ENCODE measurements at places on chromosomes 2 and 18.

DNA sequence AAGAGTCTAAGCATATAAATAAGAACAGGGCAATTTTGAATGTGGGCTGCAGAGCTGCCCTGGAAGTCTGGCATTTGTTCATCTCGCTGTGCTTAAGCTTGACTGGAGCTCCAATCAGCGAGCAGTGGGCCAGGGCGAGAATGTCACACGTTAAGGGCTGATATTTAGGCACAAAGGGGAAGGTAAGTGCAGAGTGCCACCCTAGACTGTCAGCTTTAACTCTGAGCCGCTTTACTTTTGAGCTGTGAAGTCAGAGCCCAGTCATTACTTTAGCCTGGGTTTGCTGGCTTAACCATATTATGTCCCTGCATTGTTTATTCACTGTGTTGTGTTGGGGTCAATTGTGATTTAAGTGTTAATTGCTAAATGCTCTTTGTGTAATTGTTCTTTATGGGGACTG is 236.1 kb upstream of the SIX3 start:
- no peak for DNase-seq

DNA sequence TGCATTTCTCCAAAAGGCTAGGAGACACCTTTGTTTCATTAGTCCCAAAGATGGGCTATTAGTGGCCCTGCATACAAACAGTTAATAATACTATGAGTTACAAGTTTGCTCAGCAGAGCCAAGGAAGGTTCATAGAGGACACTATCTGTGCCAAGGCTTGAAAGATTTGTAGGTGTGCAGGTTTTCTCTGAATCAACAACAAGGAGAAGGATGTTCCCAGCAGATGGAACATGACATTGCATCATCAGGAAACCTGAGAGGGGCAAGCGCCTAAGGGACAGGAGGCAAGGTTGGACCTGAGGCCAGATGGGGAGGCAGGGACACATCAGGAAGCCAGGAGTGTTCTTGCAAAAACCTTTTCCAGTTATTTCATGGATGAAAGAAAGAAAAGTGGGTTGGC is 35.4 kb upstream of the STK17B start:
- no peak for DNase-seq

DNA sequence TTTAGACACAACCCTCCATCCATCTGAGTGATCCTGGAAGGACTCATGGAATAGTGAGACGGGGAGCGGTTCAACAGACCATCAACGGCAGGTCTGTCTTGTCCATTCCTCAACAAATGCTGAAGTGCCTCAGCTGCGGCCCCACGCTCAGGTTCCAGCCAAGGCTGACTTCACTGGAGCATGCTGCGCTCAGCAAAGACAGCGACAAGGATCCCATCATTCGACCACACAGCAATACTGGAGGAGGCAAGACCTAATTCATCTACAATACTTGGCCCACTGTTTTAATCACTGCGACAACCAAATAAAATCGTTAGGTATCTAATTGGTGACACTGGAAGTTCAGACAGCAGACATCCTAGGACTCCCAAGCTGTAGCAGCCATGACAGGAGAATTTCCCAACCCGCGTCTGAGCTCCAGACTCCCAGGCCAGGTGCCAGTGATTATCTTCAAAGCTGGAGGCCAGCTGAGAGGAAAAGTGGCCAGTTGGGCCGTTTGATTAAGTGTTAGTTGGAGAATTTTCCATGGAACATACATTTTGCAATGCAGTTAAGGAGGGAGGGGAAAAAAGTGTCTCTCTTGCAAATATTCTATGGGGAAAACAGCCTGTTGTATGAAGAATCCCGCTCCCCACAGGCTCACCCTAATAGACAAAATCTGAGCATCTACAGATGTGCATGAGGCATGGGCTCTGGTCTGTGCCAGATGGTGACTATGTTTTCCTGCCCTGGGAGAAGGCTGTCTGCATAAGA is 92.5 kb upstream of the SLC35G4 start:
- no peak for DNase-seq

DNA sequence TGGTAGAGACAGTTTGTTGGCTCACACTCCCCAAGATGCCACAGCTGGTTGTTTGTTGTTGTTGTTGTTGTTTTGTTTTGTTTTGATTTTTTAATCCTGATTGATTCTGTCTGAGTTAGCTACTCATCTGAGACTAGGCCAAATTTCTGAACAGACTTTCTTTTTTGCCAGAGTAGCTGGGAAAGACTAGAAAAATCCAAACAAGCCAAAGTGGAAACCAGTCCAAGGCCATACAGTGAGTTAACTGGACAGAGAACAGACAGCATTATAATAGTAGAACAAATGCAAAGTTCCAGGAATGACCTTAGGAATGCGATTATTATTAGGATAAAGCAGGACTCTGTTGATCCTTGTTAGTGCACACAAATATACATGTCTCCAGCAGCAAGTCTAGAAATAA is 43.8 kb upstream of the CYP26B1 start:
- DNase-seq: no peak

DNA sequence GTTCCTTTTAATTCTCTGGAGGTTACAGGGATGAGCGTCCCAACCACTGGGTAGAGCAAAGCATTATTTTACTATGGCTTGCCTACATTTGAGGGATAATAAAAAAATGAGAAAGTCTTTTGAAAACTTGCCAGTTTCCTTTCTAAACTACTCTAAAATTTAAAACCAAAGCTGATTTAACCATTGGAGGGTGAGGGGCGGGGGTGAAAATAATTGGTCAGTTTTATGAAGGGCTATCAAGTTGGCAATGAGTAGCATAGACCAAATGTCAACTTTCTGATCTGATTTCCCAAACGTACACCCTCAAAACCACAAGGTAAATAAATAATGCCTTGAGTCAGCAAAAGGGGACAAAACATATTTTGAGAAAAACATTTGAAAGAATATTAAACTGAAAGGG is 85.7 kb upstream of the STK17B start:
- DNase-seq: no peak

DNA sequence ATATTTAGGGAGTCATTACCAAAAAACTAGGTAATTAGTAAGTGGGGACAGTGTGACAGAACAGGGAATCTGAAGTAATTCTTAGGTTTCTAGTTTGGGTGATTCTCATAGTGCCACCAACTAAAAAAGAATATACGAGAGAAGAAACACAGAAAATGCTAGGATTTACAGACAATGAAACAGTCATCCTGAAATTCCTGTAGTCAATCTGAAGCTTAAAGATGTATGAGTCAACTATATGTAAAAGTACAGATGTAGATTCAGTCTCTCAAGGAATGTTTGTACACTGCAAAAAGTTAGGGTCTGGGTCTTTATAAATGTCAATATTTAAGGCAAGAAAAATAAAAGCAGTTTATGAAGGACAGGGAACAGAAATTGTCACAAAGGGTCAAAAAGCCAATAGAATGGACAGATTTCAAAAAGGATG is 107.0 kb downstream of the STRN start:
- DNase-seq: no peak

DNA sequence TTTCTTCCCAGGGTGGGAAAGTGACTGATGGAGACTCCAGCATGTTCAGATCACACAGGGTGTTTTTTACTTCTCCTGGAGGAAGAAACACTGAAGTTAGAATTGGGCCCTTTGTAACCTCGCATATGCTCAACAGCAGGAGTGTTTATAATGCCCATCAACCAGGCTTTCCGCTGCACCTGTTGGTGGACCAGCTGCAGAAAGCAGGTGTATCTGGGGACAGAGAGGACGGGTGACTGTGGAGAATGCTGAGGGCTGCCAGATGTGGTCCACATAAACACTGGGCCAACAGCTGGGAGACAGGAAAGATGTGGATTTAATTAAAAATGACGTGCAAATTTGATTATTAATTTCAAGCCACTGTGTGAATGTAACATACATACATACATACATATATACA is 335.5 kb upstream of the SPRED2 start:
- no peak for DNase-seq

GRCh38 chr2:64492821-64493220 is 31.3 kb upstream of the AFTPH start:
- no peak for DNase-seq

DNA sequence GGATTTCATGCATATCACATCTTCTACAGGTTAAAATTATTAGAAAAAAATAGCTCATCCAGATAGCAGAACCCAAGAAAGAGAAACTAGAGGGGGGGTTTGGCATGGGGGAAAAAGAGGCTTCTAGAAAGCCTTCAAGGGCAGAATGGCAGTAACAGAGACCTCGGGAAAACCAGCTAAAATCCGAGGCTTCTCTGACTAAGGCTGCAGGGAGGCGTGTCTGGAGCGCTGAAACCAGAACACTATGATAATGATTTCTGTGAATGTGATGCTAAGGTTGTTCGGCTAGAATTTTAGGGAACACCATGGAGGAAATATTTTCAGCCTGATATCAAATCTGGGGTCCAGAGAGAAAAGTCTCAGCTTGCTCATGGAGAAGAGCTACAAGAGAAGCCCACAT is 73.0 kb downstream of the ATP8B1 start:
- no peak for DNase-seq

- no peak for DNase-seq
Measured at GRCh38 chr2:211766689-211767088, 771.9 kb downstream of the ERBB4 start.

DNA sequence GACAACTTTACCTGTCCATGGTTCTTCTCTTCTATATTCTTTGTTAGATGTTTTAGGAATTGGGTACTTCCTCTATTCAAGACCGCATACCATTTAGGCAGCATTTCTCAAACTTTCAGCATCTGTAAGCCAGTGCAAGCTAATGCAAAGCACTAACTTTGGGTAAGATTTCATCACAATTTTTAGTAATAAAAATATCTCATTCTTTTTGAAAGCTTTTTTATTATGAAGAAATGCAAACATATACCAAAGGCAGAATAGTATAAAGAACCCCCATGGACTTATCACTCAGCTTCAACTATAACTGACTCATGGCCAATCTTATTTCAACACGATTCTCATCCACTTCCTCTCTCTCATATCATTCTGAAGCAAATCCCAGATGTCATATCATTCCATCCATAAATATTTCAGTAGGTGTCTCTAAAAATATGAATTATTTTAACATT is 32.9 kb downstream of the INO80C start:
- DNase-seq: no peak

GRCh38 chr2:73823916-73824523 is 4.7 kb upstream of the STAMBP start:
- DNase-seq: peak; percentile 26

DNA sequence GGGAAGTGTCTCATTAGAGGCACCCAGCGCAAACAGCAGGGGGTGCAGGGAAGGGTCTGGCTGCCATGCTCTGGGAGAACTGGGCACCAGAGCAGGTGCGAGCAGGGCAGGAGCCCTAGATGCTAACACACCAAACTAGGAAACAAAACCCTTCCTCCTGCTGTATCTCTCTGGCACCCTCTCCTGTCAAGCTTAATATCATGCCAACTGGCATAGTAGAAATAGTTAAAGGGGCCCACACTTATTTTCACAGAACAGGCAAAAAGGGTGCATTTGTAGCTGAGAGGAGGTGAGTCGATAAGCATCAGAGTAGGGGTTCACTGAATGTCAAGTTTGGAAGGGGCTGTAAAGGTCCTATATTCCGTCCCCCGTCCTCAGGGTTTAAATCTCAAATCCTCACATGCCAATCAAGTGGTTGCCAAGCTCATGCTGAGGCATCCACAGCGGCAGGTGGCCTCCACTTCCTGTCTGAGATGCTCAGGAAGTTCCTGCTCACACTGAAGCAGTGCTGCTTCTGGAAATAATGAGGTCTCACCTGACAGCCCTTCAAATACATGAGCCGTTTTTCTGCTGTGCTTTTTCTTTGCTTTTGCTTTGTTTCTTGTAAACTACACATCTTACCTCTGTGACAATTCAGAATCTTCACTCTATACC is 14.9 kb upstream of the ACKR3 start:
- no peak for DNase-seq

DNA sequence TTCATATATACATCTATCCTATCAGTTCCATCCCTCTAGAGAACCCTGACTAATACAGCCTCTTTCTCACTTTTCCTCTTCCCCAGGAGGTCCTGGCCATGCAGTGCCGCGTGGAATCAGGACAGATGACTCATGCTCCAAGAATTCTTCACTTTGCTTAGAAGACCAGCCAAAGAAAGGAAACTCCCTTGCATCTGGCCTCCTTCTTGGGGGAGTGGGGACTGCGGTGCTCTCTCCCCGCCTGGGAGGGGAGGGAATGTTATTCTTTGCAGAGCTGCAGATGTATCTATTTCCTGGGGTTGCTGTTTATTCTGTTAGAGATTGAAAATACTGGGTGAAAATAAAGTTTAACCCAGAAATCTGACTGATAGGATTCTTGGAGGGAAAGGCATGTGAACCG is 111.5 kb upstream of the SH3BP4 start:
- DNase-seq: peak; percentile 61

DNA sequence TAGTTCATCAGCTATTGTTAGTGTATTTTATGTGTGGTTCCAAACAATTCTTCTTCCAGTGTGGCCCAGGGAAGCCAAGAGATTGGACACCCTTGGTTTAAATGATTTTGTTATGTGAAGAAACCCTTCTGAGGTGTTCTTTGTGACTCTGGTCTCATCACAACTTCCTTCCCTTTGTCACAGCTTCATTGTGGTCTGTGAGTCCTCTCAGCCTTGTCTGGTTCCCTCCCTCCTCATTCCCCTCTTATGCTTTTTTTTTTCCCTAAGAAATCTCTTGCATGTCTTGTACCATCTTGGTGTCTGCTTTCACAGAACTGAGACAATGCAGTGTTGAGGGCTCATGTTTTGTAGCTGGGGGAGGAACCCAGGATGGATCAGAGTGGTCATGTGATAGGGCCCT is 118.9 kb downstream of the TMEM182 start:
- no peak for DNase-seq

DNA sequence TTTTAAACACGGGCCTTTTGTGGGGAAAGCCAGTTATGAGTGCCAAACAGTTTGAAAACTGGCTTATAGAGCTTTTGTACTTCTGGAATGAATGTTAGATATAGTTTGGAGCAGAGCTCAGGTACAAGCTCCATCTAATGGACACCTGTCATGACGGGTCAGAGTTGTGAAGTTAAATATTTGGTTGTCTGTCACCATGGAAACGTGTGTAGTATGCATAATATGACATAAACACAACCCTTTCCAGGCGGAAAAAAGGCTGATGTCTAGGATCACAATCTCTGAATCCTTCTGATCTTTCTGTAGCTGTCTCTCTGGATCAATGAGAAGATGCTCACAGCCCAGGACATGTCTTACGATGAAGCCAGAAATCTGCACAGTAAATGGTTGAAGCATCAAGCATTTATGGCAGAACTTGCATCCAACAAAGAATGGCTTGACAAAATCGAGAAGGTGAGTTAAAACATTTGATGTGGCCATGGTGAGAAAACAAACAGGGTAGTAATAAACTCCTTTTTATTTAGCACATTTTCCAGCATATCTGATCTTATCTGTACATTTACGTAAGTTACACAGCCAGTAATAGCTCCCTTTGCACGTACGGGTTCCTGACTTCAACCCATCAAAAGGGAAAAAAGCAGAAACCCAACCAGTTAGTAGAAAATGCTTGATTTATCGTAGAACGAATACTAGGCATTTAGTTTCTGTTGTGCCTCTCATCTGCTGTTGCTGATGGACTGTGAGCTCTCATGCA is 80.6 kb upstream of the EML6 start:
- no peak for DNase-seq

GRCh38 chr2:208671284-208671683 is 264.7 kb downstream of the PTH2R start:
- DNase-seq: no peak

Data from right kidney (tissue), 9 donors.